Natural killer cell treated with Interleukin-12 subunit alpha and Interleukin-12 subunit beta and Interleukin-15 and Interleukin-18, amount 100 ng/mL, for 72 hours (primary cell): ENCODE measurements at places on chromosomes 2 and 18.
A peak's percentile ranks its signal among the peaks of the same experiment; 100 is the strongest.

- DNase-seq = no peak
These were observed 162.1 kb upstream of the TFPI start for GRCh38 chr2:187716301-187716700.

- no peak for DNase-seq
These were observed 10.1 kb downstream of the BCL2 start for GRCh38 chr18:63309422-63309821.

GRCh38 chr18:21632393-21632792 is 20.3 kb downstream of the SNRPD1 start:
- DNase-seq = no peak

DNA sequence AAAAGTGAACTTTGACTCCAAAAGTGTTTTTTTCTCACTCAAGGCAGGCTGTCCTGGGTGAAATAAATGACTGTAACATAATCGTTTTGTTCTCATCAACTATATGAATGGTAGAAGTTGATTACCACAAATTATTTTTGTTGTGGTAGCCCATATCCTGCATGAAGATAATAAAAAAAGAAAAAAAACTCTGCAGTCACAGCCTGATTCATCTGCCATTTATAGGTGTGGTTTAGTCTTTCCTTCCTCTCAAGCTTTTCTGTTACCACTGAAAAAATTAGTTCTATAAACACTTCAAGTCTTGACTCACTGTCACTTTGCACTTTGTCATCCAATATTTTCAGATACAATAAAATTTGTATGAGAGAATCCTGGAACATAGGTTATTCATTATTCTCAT is 522.0 kb downstream of the PLCL1 start:
- no peak for DNase-seq

- DNase-seq = no peak
These were observed 40.9 kb upstream of the KCNG2 start for GRCh38 chr18:79756826-79757225.

GRCh38 chr18:46152436-46152807 is 48.2 kb downstream of the HAUS1 start:
- no peak for DNase-seq

GRCh38 chr2:20217041-20217970 is 7.6 kb downstream of the SDC1 start:
- DNase-seq = peak; percentile 39

DNA sequence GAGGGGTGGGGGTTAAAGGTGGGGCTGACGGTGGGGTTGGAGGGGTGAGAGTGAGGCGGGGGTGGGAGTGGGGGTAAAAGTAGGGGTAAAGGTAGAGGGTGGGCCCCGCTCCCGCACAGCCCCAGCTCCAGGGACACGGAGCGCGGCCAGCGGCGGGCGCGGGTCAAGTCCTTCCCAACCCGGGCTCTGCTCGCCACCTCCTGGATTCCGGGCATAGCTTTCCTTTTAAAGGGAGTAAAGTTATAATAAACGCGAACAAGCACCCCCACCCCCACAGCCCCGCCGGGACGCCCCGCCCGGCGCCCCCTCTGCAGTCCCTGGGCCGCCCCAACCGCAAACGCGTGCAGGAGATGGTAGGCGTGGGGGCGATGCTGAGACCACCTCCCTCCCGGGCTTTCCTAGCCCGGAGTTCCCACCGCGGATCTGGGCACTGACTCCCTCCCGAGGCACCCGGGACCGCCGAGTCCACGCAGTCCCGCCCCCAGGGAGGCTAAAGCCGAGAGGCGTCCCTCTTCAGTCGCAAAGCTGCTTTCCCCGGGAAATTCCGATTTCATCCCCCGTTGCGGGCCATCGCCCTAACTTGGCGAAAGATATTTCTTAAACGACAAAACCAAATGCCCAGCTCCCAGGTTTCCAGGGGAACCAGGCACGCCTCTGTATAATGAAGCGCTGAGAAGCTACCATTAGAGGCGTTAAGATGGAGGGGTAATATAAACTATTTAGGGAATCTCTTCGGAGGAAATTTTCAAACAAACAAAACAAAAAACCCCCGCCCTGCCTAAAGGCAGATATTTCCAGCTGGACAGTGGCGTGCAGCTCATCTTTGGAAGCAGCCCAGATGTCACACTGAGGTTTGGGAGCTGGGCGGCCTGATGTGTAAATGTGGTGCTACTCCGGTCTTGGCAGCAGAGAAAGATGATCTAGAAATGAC is at the start of gene LIMS2:
Gene LIMS2, minus strand, starts transcription at position 200 of the 931 bp plus-strand sequence. CDS start 506 bp downstream, outside the sequence.
- no peak for DNase-seq

- no peak for DNase-seq
These were observed 21.6 kb upstream of the SULT1C4 start for GRCh38 chr2:108355906-108356734.

DNA sequence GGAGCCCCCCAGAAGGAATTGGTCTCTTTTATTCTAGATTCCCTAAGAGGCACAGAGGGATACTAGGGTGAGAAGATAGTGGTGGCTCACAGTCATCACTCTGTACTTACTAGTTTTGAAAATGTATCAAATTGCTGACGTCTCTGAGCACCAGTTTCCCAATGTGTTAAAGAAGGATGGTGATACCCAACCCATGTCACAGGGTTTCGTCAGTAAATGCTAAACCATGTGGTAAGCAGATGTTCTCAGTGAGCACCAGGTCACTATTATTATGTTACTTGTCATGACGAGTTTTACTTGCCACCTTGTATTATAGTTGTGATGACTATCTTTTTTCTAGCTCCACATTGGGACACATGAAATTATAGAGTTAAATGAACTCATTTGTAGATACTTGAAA is 54.7 kb downstream of the NEDD4L start:
- DNase-seq = no peak

DNA sequence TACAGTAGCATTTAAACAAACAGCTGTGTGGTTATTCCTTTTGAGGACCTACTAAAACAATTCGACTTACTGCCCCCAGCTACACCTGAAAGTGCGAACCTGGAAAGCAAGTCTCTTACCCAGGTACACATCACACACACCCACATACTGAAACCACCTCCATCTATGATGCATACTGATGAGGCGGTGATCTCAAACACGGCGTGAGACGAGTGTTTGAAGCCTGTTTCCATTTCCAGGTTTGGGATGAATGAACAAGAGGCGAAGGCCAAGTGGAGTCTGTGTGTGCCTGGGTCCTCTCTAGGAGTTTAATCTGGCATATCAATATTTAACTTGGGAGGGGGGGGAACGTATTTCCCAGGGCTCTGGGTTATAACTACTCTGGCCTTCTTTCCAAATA is 1.6 kb downstream of the TMEM185B start:
- no peak for DNase-seq

- DNase-seq = no peak
These were observed 417.8 kb upstream of the SPHKAP start for GRCh38 chr2:228599297-228599696.

GRCh38 chr2:223837287-223838061 is at the start of gene AP1S3:
TSS of gene AP1S3 (minus strand) at chr2:223837582. CDS start at chr2:223837450, 132 bp downstream.
- peak; percentile 79 for DNase-seq
